ENCODE measurements at places on chromosomes 4 and X. TPM values are rescaled to one million over a fixed set of nuclear protein-coding genes. Genes with fewer than 3 reads are reported as not detected.

The PNMA3 gene
- total RNA-seq = 0.20 TPM

GRCh38 chr4:1559896-1560650 is 124.0 kb downstream of the FAM53A start:
- no peak for DNase-seq

The DCAF8L2 gene
- total RNA-seq = not detected

The USO1 gene
- 57.3 TPM for total RNA-seq

The WWC2 gene
- 60.9 TPM for total RNA-seq

GRCh38 chrX:153444333-153445011 is 1.4 kb downstream of the TREX2 start:
- no peak for DNase-seq

DNA sequence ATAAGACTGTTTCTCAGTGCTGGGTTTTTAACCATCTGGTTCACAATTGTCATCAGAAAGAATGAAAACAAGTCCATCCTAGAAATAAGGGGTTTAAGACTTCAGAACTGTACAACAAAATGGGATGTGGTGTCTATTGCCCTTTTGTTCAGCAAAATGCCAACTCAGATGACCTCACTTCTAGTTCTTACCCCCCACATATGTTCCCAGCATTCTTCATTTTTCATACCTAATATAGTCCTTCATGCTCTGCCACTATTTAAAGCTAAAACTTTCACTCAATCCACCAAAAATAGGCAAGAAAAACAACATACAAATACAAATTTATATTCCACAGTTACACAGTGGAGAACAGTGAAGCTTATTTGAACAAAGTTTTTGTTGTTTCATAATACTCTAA is 111.4 kb downstream of the SORBS2 start:
- DNase-seq = no peak

DNA sequence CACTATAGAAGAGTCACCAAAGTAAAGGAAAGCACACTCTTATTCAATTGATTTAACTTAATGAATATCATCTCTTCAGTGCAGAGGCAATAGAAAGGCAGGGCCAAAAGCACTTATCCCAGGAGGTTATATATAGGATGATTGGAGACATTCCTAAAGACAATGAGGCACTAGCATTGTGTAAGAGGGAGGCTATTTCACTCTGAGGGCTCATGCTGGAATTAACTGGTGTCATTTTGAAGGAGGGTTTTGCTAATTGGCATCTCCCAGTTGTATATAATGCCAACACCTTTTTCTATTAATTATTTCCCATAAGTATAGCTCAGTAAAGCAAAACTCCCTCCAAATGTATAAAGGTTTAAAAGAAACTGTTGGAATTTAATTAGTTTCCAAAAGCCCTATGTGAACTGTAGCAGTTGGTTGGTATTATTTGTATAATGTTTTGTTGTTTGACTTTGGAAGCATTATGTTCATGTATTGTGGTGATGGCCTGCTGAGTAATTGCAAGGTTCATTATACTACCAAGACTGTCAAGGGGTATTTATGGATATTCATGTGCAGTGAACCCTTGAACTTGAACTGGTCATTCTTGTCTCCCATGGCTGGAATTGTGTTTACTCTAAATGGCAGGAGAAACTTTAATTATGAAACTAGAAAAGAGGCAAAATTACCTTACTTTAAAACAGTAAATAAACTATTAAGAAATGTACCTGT is 270.3 kb downstream of the BMPR1B start:
- no peak for DNase-seq

GRCh38 chr4:134343656-134344055 is 142.1 kb upstream of the PABPC4L start:
- DNase-seq = no peak

DNA sequence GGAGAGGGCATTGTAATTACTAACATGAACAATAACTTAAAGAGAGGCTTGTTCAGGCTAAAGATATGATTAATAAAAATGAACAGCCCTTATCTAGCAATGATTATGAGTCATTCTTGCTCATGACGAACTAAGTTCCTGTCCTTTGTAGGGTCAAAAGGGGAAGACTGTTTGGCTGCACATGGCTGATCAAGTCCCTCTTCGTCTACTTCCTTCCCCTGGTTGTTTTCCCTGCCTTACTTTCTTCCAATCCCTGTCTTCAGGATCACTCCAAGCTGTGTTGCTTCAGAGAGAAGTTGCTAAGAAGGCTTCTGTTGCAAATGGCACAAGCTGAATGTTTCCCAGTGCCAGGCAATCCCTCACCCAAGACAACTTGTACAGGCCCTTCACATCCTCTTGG is 115.0 kb upstream of the HS3ST1 start:
- DNase-seq = no peak

GRCh38 chr4:156673483-156673882 is 298.1 kb downstream of the PDGFC start:
- no peak for DNase-seq

- DNase-seq = no peak
Measured at GRCh38 chr4:185540487-185541120, 5.3 kb upstream of the PDLIM3 start.

The FRMD7 gene
- not detected for total RNA-seq

The VCX gene
- total RNA-seq = not detected

DNA sequence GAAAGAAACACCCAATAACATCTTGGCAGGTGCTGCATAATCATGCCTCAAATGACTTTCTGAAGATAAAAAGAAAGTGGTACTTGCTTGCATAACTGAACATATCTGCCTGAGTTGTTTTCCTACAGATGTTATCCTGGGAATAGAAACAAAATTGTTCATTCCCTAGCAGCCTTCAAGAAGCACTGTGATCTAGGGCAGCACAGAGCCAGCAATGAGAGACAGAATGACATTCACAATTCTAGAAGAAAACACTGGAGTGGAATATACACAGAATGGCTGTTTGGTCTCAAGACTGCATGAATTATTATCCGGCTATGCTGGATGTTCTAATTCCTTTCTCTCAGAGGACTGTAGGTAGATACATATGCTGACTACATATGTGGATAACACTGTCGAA is 790.9 kb downstream of the PDHA2 start:
- DNase-seq = no peak

The FDCSP gene
- total RNA-seq = not detected

DNA sequence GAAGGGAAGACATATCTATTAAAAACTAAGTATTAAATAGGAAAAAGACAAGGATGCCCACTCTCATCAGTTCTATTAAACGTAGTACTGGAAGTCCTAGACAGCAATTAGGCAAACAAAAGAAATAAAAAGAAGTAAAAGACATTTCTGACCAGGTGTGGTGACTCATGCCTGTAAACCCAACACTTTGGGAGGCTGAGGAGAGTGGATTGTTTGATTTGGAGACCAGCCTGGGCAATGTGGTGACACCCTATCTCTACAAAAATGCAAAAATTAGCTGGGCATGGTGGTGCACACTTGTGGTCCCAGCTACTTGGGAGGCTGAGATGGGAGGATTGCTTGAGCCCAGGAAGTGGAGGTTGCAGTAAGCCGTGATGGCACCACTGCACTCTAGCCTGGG is 1071.8 kb downstream of the FAT4 start:
- no peak for DNase-seq

The GLRA3 gene
- not detected for total RNA-seq

GRCh38 chr4:109665783-109666485 is 37.3 kb downstream of the CASP6 start:
- no peak for DNase-seq

- no peak for DNase-seq
Measured at GRCh38 chr4:134057356-134057755, 144.2 kb downstream of the PABPC4L start.
